ENCODE measurements at places on chromosomes 11 and 22.

DNA sequence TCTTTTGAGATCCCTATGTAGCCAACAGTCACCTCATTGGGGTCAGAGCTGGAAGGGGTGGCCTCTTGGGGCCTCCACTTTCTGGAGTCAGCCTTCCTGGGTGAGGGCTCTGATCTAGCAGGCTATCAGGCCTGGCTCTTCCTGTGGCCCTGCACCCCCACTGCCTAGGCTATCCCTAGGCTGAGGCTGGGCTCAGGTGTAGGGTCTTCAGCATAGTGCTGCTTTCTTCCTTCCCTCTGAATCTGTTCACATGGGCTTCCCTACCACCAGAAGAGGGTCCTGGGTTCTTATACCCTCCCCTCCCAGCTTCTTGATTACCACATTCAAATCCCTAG is 456 bp upstream of the SPI1 start:
- no peak for DNase-seq

- peak; percentile 14 for DNase-seq
These were observed 21.6 kb downstream of the SVIP start for GRCh38 chr11:22807855-22808570.

- no peak for DNase-seq
These were observed 17.0 kb downstream of the ATXN10 start for GRCh38 chr22:45688600-45689080.

- DNase-seq: no peak
These were observed 303.5 kb downstream of the TBC1D22A start for GRCh38 chr22:47065756-47066615.

DNA sequence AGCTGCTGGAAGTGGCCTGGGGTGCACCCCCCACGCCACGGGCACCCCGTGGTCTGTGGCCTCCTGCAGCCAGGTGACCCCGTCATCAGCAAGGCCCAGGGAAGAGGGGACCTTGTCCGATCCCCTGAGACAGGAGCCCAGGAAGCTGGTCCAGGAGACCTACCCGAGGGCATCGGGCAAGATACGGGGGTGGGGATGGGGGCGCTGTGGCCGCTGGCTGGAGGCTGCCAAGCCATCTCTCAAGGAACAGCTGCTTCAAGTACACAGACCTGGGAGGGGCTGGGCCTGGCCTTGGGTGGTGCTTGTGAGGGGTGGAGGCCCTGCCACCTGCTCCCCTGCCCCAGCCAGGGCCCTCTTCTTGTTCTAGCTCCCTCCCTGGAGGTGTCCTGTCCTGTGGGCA is 1272.1 kb downstream of the BRD1 start:
- DNase-seq: no peak

DNA sequence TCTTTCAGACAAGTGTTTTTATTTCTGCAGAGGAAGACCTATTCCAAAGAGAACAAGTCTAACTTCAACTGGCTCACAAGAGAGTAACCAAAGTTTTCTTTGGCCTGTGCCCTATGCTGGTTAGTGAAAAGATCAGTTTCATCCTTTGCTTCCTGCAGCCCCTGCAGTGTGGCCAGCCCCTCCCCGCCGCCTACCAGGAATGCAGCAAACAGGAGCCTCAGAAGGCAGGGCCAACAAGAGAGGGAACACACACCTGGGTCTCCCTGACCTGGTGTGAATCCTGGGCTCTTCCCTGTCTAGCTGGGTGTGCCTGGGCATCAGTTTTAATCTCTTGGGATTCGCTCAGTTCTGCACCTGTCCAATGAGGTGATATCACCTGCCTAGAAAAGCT is 21.5 kb upstream of the SCARF2 start:
- DNase-seq: no peak

DNA sequence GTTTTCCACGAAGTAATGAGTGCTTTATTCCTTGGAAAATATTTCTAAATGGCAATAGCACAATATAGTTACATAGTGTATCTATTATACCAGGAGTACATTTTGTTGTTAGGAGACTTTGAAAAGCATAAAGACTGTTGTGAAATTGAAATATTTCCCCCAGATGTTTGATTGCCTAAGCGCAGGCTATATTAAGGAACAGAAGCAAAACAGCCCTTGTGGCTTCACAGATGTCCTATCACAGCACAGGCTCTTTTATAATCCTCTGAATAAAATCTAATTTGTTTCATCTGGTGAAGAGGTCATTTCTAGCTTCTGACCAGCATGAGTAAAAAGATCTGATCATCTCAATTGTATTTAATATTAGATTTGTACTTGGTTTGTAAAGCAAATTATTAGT is 48.2 kb downstream of the BSX start:
- no peak for DNase-seq

GRCh38 chr11:34268906-34269430 is 88.8 kb downstream of the ABTB2 start:
- no peak for DNase-seq

GRCh38 chr22:50530877-50531545 is 1.2 kb upstream of the TYMP start:
- DNase-seq: peak; percentile 77

DNA sequence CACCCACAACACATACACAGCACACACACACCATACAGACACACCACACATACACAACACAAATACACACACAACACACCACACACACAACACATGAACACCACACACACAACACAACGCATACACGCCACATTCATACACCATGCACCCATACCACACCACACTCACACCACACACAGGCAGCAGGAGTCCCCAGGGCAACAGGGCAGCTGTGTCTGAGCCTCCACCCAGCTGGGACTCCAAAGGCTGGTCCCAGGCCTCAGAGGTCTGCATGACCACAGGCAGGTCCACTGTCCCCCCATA is 3.3 kb upstream of the WNT7B start:
- no peak for DNase-seq
